NCI-H524 treated with DMSO at 0.1 percent for 48 hours (cell line): ENCODE measurements at places on chromosomes 4 and X.

- DNase-seq: no peak
Observed at GRCh38 chrX:71541210-71542022, 8.5 kb downstream of the OGT start.

GRCh38 chrX:148574237-148574973 lies 74.0 kb downstream of the AFF2 start:
- DNase-seq: no peak

GRCh38 chrX:15675490-15675921 lies 10.9 kb upstream of the CLTRN start:
- DNase-seq: peak; percentile 56

DNA sequence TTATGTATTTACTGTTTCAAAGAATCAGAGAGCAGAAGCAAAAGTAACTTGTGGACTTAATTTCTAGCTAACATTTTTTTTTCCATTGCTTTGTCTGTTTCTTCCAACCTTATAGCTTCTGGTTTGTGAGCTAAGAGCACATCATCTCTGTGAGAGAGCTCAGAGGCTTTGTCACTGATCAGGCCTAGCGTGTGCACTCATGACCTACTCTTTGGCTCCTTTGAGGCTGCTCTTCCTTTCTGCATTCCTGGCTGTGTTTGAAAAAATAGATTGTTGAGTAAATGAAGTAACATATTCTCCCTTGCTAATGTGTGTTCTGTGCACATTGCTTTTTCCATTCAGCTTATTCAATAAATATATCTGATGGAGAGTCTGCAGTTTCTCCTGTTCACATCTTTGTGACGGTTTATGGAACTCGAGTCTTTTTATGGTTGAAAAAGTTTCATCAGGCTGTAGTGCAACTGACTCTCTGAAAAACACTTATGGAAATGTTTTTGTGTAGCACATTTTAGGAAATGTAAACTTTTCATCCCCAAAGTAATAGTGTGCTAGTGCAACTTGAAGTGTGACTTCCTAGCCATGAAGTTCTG lies 133.0 kb downstream of the RAPGEF2 start:
- DNase-seq: no peak

- DNase-seq: no peak
Observed at GRCh38 chrX:39821709-39822095, 276.1 kb downstream of the BCOR start.

GRCh38 chr4:115274545-115274944 lies 161.1 kb upstream of the NDST4 start:
- DNase-seq: no peak

- DNase-seq: no peak
Observed at GRCh38 chr4:6910340-6910959, 824 bp downstream of the TBC1D14 start.

DNA sequence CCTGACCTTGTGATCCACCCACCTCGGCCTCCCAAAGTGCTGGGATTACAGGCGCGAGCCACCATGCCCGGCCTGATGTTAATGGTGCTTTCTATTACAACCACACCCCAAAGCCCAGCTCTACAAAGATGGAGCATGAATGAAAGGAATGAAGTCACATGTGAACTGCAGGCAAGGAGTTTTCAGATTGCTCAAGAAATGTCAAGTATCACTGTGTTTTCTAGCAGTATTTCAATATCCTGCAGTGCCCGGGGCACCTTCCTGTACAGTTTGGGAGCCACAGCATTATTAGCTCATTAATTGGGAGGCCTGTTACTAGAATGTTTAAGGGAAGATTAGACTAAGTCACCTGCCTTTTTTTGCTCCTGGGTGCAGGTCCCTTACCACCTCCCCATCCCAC lies 40.1 kb downstream of the PRIMPOL start:
- DNase-seq: no peak

DNA sequence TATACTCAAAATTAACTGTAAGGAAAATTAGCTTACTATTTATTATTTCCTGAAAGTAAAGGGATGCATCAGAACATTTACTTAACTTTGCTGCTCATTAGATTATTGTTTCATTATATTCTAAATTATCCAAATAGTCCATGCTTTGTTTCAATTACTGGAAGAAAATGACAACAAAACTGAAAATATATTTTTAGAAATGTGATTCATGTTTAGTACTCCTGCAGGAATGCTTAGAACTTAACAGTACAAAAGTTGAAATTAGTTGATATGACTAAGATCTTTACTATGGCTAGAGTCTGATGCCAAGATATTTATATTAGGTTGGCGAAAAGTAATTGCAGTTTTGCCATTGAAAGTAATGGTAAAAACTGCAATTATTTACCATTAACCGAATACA lies 660.5 kb upstream of the PABPC4L start:
- DNase-seq: no peak

DNA sequence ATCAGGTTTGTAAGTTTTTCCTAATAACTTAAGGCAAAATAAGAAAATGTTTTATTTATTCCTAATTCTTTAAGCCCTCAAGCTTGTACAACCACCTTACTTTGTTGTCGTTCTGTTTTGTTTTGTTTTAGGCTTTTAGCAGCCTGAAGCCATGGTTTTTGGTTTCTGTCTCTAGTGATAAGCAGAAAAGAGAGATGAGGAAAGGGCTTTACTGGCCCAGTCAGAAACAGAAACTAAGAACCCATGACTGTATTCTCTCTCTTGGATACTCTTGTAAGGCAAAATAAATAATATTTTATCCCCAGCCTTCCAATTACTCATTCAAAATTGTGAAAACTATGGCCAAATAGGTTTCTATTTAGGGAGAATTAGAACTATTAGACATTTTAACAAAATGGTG lies 29.4 kb downstream of the TBC1D19 start:
- no peak for DNase-seq

DNA sequence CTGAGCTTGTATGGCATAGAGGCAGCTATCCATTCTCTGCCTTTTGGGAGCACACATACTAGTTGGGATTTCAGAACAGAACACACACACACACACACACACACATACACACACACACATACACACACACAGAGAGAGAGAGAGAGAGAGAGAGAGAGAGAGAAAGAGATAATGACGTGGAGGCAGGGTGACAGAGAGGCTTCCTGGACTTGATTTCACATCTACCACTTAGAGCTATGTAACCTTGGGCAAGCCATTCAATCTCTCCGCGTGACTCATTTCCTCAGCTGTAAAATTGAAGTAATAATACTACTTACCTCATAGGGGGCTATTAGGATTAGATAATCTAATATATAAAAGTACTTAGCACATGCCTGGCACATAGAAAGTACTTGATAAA lies 12.3 kb upstream of the GRIA3 start:
- DNase-seq: no peak

DNA sequence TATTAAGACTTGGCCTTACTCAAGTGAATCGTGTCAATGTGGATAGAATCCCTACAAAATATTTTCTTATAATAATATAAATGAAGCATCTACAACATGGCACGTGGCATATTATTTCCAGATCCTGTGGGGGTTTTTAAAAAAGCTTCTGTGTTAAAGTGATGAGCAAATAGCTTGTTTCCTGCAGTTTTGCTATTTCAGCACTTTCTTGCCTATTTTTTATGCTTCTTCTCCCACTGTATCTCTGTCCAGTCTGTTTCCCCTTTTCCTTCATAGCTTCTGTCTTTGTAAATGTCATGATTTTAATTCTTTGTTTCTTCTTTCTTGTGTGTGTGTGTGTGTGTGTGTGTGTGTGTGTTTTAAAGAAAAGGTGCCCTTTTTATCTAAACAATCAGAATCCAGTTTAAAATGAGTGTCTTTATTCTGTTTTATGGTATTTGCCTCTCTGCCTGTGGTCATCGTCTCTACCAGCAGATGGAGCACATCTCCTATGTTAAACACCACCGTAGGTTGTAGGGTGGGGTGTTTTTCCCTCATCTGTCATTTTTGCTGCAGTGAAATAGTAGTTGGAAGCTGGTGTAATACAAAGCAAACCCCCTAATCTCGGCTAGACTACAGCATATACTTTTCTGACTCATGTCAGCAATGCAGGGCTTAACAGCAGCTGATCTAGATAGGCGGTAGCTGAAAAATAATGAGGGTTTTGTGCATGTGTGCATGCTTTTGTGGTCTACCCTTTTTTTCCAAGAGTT lies 33.1 kb downstream of the FTHL17 start:
- DNase-seq: no peak
